ENCODE measurements at places on chromosomes 4 and X. TPM values are rescaled to one million over a fixed set of nuclear protein-coding genes. Genes with fewer than 3 reads are reported as not detected.

DNA sequence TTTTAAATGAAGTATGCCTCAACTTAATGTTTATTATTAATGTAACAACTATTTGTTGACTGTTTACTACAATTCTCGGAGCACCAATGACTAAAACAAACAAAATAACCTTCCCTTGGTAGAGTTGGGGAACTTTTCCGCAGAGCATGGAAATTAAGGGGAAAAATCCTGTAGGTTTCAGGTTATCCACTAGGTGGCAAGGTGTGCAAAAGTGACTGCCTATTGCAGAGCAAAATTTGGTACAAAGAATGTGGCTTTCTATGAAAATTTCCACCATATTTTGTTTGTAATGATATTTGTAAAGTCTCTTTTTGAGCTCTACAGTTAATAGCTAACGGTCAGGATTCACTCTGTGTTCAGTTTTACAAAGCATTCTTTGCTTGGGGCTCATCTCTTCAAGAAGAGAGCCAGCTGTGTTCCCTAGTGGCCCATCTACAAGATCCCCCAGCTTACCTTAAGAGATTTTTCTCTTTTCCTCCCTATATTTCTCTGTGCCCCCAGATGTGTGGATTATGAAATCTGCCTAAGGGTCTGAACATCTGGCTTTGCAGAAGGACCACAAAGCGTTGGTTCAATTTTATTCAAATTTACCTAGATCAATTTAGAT is 61.1 kb downstream of the FBXO8 start:
- DNase-seq, result no peak

- no peak for DNase-seq
These were observed 56.2 kb downstream of the SMIM20 start for GRCh38 chr4:25970226-25970675.

DNA sequence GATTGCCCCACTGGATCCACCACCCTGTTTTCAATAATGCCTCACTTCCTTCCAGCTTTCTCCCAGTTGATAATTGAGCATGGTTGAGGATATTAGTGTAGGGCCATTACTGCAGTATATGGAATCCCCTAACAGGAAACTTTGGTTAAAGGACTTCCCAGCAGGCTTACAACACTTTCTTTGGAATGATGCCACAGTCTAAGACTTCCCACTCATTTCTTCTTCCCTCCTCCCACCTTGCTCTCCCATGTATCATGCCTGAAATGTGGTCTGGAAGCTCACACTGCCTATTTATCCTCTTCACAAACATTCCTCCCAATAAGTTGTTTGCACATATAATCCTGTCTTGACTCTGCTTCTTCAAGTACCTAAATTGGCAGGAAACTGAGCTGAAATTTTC is 863.3 kb downstream of the CENPC start:
- DNase-seq, result no peak

DNA sequence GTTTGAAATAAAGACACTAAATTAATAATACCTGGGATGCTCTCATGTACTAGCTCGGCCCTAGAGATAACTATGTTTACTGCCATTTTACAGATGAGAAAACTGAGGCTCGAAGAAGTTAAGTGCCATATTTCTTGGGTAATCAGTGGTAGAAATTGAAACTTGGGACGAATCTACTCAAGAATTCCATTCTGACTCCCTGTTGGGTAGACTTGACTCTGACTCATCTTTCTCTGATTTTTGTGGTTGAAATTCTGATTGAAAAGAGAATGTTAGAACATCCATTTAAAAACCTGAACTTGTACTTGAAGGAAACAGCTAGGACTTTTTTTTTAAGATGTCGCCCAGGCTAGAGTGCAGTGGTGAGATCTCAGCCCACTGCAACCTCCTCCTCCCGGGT is 50.1 kb upstream of the NSUN7 start:
- DNase-seq, result no peak

DNA sequence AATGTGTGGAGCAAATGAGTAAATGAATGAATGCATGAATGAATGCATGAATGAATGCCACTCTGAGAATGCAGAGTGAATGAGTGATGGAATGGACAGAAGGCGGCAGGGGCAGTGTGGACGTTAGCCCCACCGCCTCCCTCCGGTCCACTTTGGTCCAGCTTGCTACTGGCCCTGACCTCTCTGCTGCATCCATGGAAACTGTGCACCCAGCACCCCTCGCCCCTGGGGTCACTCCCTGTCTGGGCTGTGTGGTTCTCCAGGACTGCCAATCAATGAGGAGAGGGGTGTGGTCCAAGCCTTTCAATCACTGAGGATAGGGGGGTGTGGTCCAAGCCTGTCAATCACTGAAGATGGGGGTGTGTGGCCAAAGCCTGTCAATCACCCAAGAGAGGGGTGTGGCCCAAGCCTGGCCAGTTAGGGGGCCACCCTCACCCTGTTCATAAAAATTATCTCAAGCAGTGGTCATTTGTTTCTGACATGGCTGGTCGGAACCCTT is 39.2 kb upstream of the ASMTL start:
- DNase-seq, result no peak

DNA sequence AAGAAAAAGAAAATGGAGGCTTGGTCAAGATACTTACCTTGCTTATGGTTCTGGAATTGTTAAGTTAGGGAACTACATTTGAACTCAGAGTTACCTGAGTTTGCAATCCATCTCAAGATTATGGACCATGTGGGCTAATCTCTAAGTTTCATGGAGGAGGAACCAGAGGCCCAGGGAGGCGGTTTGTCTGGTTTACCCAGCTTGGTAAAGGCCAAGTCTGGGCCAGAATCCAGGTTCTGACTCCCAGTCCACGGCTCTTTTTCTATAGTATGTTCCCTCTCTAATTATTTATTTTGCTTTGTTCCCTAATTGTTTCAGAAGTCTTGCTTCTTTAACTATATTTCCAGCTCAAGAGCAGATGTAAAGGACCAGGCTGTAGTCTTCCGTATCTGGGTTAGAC is 168.1 kb downstream of the FRAS1 start:
- no peak for DNase-seq

GRCh38 chr4:140944199-140944515 is 188.0 kb upstream of the TBC1D9 start:
- DNase-seq, result no peak

GRCh38 chr4:8828869-8829268 is 42.8 kb downstream of the HMX1 start:
- DNase-seq, result no peak

GRCh38 chrX:30141966-30142365 is 73.4 kb upstream of the MAGEB2 start:
- DNase-seq, result peak; percentile 23

DNA sequence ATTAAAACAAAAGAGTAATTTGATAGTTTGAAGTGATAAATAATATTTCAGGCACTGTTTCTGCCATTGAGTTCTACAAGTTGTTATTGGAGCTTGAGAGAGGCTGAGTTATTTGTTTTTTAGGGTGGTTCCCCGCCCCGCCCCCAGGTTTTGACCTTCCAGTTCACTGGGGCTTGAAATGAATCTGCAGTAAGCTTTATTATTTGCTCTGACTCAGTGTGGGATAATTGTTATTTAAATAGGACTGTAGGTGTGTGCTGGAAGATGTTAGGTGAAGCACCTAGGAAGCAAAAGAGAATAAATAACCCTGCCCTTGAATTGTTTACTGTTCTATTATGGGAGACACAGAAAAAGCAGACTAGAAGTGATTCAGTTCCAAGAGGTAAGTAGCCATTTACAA is 81.2 kb upstream of the KCNIP4 start:
- DNase-seq, result peak; percentile 13

DNA sequence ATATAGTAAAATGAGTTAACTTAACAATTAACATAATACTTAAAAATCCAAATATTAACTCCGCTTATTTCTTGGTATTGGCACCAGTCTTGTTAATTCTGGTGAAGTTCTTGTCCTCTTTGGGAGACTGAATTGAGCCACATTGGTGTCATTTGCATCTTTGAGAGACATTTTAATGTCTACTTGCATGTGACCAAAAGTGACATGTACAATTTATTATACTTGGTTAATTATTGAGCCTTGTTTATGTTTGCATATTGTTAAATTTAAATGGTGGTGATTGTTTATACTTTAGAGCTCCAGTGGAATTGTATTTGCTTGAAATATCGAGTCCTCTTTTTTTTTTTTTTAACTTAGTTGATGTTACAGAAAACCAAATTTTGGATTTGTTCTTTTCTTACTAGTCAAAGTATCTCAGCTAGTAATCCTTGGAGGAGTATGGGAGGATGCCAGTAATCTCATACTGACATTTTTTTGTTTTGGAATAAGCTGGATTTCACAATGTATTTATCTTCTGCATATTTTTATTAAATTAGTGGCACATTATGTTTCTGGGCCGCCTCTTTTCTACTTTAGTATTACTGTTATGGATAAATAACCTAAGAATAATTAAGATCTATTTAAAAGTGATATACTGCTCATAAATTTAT is 3.9 kb downstream of the SPCS3 start:
- no peak for DNase-seq

DNA sequence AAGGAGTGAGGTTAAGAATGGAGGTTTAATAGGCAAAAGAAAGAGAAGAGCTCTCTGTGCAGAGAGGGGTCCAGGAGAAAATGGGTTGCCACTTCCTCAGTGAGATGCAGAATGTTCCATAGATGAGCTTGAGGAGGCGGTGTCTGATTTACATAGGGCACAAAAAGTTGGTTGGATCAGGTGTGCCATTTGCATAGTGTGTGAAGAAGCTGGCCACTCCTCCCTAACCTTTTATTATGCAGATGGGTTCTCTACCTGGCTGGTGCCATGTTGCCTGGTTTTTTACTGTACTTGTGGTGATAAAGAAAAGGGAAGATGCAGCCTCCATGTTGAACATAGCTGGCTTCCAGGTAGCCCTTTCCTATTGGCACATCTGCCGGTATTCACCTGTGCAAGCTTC is 27.3 kb downstream of the SUPT20HL1 start:
- no peak for DNase-seq

DNA sequence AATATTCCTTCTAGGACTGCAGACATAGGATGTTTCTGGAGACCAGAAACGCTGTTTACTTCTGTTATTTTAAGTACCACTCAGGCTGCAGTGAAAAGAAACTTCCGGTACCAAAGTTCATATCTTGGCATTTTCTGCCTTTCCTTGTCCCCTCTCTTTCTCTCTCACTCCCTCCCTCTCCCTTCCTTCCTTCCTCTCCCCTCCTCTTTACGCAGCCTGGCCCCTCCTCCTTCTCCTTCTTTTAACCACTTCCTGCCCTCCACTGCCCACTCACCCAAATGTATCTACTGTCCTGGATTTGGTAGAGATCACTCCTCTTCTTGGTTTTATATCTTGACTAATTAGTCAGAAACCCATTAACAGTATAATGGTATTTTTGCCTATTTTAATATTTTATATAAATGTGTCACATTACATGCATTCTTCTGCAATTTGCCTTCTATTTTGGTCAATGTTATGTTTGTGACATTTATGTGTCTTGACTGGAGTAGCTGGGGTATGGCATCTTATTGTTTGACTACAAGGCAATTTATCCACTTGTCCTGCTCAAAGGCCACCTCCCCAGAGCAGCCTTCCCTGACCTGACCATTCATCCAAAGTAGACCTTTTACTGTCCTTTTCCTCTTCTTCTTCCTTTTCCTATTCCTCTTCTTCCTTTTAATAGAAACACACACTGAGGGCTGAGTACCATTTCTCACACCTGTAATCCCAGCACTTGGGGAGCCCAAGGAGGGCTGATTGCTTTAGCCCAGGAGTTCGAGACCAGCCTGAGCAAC is 56.9 kb downstream of the BCOR start:
- DNase-seq, result no peak

- DNase-seq, result no peak
These were observed 22.0 kb upstream of the VEGFC start for GRCh38 chr4:176814770-176815169.

DNA sequence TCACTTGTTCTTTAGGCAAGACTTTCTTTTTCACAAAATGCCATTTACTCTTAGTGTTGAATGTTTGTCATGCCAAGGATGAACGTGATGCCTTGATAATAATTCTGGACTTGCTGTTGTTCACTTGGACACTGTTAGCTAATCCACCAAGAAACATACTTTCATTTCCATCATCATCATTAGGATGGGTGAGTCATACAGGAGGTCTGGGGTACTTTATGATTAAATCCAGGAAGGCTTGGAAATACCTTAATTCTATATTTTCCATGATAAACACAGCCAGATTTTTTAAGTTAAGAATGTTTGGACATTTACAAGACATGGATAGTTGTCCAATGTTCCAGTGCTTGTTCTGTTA is 260.7 kb upstream of the GIMD1 start:
- no peak for DNase-seq

GRCh38 chr4:140806163-140806562 is 50.0 kb upstream of the TBC1D9 start:
- no peak for DNase-seq

DNA sequence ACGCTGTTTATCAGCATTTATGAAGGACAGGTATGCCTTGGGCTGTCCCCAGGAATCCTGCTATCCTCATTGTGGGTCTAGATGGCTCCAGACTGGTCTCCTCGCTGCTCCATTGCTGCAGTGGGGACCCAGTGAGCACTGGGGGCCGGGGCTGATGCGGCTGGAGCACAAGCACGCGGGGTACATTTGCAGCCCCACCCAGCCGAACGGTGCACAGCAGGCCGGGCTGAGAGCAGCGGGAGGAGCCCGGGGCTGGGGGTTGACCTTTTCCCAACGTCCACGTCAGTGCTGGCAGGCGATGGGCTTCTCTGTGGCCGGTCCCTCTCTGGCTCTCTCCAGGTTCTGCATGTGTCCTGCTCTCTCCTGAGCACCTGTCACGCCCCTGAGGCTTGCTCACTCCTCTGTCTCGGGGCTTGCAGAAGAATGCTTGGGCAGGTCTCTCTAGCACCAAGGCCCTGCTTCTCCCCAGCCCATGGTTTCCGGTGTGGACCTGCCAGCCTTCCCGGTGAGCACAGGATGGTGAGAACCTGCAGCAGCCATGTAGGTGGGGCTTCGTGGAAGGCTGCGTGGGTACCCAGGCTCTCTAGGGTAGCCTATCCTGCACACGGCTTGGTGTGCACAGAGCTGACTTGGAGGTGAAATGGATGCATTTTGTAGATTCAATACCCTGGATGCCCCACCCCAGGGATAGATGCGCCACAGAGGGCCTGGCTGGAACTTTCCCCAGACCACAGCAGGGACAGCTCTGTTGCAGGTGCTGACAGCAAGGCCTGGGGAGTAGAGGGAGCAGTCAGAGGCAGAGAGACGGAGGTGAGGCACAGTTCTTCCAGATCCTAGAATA is 89.1 kb upstream of the ADRA2C start:
- no peak for DNase-seq

DNA sequence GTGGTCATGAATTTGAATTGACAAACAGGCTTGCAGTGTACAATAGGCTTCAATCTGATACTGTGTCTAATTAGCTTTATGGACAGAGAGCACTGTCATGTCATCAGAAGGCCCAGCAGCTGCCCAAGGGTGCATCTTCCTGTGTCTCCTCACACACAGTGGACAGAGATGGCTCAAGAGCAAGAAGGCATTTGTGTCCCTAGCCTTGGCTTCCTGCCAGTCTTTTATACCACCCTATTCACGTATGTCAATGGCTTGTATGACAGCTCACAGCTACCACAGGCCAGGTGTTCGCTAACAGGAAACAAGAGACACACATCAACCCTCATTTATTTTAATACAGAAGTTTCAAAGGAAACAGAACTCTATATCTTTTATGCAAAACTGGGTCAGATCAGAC is 874.0 kb upstream of the AGA start:
- DNase-seq, result no peak

The RNF150 gene
- total RNA-seq, result 0.69 TPM

The GRID2 gene
- not detected for total RNA-seq

The ENOX2 gene
- total RNA-seq, result 6.5 TPM

The PABPC4L gene
- total RNA-seq, result 1.4 TPM

The STPG2 gene
- total RNA-seq, result not detected

The SATL1 gene
- not detected for total RNA-seq

The LCORL gene
- 16.5 TPM for total RNA-seq

The PRDM8 gene
- 3.7 TPM for total RNA-seq

The HS3ST1 gene
- 2.5 TPM for total RNA-seq

Data from epithelial cell of proximal tubule (primary cell).